ENCODE measurements at places on chromosomes 4 and X. TPM values are rescaled to one million over a fixed set of nuclear protein-coding genes. Genes with fewer than 3 reads are reported as not detected.
A peak's percentile ranks its signal among the peaks of the same experiment; 100 is the strongest.

DNA sequence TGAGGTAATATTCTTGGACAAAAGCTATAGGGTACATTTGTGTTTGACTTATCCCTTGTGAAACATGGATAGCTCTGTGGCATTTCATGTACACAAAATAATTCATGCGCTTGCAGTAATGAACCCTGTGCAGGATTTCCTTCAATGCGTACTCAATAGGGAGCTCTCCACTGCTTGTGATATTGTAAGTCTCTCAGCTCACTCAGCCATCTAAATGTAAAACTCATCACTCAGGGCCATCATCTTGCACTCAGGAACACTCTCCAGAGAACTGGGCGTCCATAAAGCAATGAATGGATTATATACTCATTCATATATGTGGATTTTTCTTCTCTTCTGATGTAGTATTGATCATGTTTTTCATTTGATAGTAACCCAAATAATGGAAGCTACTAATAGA lies 288.1 kb downstream of the DCTD start:
- no peaks in the 10 kb centered on the region for H3K36me3 ChIP-seq
- H3K27me3 ChIP-seq, result no peaks in the 10 kb centered on the region
- H3K4me3 ChIP-seq, result no peak overlapping the region
- DNase-seq, result no peak

DNA sequence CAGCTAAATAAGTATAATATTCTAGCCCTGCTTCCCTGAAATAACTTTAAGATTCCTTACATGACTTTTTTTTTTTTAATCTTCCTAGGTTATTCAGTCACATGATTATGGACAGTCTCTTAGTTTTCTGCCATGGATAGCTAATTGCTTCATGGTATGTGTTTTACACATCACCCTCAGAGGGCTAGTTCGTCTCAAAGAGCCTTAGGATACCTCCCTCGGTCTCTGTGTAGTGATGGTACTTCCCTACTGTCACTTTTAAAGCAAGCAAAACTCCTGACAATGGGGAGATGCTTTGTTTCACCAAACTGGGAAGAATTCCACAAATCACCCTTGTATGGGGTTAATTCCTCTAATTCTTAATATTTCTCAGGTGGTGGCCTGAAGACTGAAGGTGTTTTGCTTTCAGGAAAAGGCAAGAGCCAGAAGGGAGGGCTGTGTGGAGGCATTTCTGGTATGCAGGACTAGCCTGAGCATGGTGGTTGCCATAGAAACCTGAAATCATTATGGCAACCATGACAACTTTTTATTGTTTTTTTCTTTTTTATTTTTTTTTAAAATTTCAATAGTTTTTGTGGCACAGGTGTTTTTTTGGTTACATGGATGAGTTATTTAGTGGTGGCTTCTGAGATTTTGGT lies 70.4 kb downstream of the BEX3 start:
- peak; percentile 56 for DNase-seq
- H3K27ac ChIP-seq, result no peak overlapping the region
- H3K36me3 ChIP-seq, result no peaks in the 10 kb centered on the region
- no peaks in the 10 kb centered on the region for H3K4me1 ChIP-seq
- H3K4me3 ChIP-seq, result no peak overlapping the region

DNA sequence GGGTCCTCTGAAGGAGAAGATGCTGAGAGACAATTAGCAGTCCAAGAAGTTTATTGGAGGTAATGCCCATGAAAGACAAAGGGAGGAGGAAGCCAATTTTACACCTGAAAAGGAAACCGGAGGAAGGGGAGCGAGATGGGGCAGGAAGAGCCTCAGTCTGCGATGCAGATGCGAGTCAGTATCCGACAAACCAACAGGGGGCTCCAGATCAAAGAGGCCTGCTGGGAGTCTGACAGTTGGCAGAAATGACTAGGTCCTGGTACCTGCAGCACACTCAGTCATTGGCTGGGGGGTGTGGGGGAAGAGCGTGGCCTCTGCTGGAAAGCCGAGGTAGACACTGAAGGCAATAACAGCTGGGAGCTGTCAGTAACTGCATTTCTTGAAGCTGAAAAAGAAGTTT lies 231.1 kb upstream of the CENPE start:
- H3K36me3 ChIP-seq, result no peaks in the 10 kb centered on the region
- H3K27ac ChIP-seq, result no peak overlapping the region
- H3K4me3 ChIP-seq, result no peak overlapping the region
- no peaks in the 10 kb centered on the region for H3K27me3 ChIP-seq
- no peak for DNase-seq
- no peaks in the 10 kb centered on the region for H3K4me1 ChIP-seq

DNA sequence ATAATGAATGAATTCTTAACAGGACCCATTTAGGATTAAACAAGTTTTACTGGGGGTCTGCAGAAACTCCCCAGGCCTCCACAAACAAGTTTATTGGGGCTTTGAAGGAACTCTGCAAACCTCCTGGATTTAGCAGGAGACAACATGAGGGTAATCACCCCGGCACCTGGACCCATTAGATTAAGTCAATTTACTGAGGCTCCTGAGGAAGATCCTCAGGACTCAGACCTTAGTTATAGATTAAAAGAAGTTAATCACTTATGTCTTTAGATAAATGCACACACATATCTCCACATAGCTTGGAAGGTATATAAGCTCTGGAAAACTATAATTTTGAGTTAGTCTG lies 29.4 kb downstream of the XG start:
- DNase-seq, result no peak
- no peak overlapping the region for H3K4me3 ChIP-seq
- H3K27ac ChIP-seq, result no peak overlapping the region
- no peaks in the 10 kb centered on the region for H3K27me3 ChIP-seq

GRCh38 chr4:174119051-174119450 lies 164.4 kb downstream of the FBXO8 start:
- no peaks in the 10 kb centered on the region for H3K36me3 ChIP-seq
- H3K4me1 ChIP-seq, result no peaks in the 10 kb centered on the region
- H3K27me3 ChIP-seq, result peaks cover 14% of the 10 kb centered on the region
- no peak overlapping the region for H3K27ac ChIP-seq
- no peak overlapping the region for H3K4me3 ChIP-seq
- DNase-seq, result no peak

GRCh38 chr4:1048773-1049590 lies 37.6 kb downstream of the FGFRL1 start:
- no peaks in the 10 kb centered on the region for H3K36me3 ChIP-seq
- H3K27ac ChIP-seq, result no peak overlapping the region
- no peak overlapping the region for H3K4me3 ChIP-seq
- DNase-seq, result peak; percentile 44

DNA sequence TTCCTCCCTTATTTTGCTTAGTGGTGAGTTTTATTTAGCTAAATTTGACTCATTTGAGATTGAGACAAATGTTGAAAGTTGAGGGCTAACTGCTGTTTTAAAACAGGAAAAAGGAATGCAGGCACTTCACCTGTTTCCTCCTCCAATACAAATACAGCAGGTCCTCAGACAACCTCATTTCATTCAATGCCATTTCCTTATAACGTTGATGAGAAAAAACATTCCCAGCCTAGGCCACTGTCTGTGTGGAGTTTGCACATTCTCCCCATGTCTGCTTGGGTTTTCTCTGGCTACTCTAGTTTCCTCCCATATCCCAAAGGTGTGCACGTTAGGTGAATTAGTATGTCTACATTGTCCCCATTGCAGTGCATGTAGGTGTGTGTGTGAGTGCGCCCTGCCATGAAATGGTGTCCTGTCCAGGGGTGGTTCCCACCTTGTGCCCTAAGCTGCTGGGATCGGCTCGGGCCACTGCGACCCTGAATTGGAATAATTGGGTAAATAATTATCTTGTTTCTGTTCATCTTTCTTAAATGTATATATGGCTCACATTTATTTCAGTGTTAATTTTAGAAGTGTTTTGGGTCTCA lies 21.9 kb downstream of the SMAD1 start:
- H3K27me3 ChIP-seq, result no peaks in the 10 kb centered on the region
- DNase-seq, result no peak
- H3K27ac ChIP-seq, result no peak overlapping the region
- no peak overlapping the region for H3K4me3 ChIP-seq

DNA sequence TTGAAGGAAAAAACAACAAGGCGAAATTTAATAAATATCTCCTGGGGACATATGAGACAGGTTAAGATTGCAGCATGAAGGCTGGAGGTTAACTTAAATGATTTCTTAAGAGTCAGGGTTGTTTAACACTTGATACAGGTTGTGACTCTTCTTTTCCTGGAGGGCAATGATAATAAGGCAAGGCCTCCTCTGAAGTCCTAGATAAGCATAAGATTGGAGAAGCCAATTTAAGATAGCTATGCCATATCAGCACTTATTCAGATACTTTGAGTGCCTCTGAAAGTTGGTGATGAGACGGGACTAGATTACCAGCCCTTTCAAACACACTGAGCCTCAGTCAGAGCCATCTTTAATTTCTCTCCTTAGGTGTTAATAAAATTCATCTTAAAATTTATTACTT lies 350.8 kb downstream of the FBXO8 start:
- no peaks in the 10 kb centered on the region for H3K27me3 ChIP-seq
- no peak overlapping the region for H3K27ac ChIP-seq
- H3K36me3 ChIP-seq, result no peaks in the 10 kb centered on the region
- no peak for DNase-seq

GRCh38 chr4:808860-809570 lies 16.9 kb downstream of the CPLX1 start:
- no peak for DNase-seq
- no peaks in the 10 kb centered on the region for H3K4me1 ChIP-seq
- no peaks in the 10 kb centered on the region for H3K36me3 ChIP-seq
- H3K27ac ChIP-seq, result no peak overlapping the region

GRCh38 chr4:17063888-17064287 lies 165.4 kb upstream of the LDB2 start:
- DNase-seq, result no peak
- no peaks in the 10 kb centered on the region for H3K36me3 ChIP-seq
- H3K27me3 ChIP-seq, result no peaks in the 10 kb centered on the region
- H3K27ac ChIP-seq, result no peak overlapping the region
- H3K4me1 ChIP-seq, result no peaks in the 10 kb centered on the region

GRCh38 chr4:8868321-8869001 lies 3.2 kb downstream of the HMX1 start:
- no peak overlapping the region for H3K27ac ChIP-seq
- no peaks in the 10 kb centered on the region for H3K4me1 ChIP-seq
- DNase-seq, result no peak
- H3K4me3 ChIP-seq, result no peak overlapping the region
- H3K27me3 ChIP-seq, result peaks cover 96% of the 10 kb centered on the region
- no peaks in the 10 kb centered on the region for H3K36me3 ChIP-seq

DNA sequence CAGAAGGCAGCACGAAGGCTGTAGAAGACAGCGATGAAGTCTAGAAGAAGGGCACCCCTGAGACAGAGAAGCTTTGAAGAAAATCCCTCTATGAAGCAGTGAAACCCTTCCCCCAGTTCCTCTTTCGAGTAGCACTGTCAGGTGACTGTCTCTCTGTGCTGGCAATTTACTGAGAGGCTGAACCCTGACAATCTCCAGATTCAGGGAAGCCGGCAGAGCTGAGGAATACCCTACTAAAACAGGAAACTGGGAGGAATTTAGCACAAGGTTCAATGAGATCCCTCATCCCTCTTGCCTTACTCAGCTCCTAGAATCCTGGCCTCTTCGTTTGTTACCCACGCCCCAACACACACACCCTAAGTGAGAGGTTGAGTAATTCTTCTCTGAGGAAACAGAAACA lies 239.7 kb upstream of the NOCT start:
- H3K27me3 ChIP-seq, result no peaks in the 10 kb centered on the region
- no peak for DNase-seq
- H3K4me3 ChIP-seq, result no peak overlapping the region
- peak overlapping the region; percentile 51 for H3K27ac ChIP-seq
- no peaks in the 10 kb centered on the region for H3K4me1 ChIP-seq
- H3K36me3 ChIP-seq, result no peaks in the 10 kb centered on the region

- H3K36me3 ChIP-seq, result no peaks in the 10 kb centered on the region
- H3K27me3 ChIP-seq, result no peaks in the 10 kb centered on the region
- no peak overlapping the region for H3K27ac ChIP-seq
Measured at GRCh38 chrX:126836186-126836585, 16.7 kb downstream of the PRR32 start.

- H3K27me3 ChIP-seq, result no peaks in the 10 kb centered on the region
- H3K36me3 ChIP-seq, result no peaks in the 10 kb centered on the region
- no peak for DNase-seq
- no peaks in the 10 kb centered on the region for H3K4me1 ChIP-seq
Measured at GRCh38 chr4:82450966-82451755, 20.8 kb downstream of the ENOPH1 start.

- no peak overlapping the region for H3K4me3 ChIP-seq
- no peak for DNase-seq
- H3K27ac ChIP-seq, result no peak overlapping the region
- no peaks in the 10 kb centered on the region for H3K4me1 ChIP-seq
Measured at GRCh38 chr4:42348247-42348646, 49.0 kb upstream of the SHISA3 start.

The RAI2 gene
- total RNA-seq, result 38.9 TPM

The MAGEA3 gene
- not detected for total RNA-seq

The TMEM150C gene
- 38.3 TPM for total RNA-seq

The MAGEE1 gene
- 0.80 TPM for total RNA-seq

The OTC gene
- total RNA-seq, result 0.33 TPM

The SAP30 gene
- 50.1 TPM for total RNA-seq

The TMPRSS11F gene
- not detected for total RNA-seq

The SNCA gene
- total RNA-seq, result 15.4 TPM
